ENCODE measurements at places on chromosomes 16 and 17.

DNA sequence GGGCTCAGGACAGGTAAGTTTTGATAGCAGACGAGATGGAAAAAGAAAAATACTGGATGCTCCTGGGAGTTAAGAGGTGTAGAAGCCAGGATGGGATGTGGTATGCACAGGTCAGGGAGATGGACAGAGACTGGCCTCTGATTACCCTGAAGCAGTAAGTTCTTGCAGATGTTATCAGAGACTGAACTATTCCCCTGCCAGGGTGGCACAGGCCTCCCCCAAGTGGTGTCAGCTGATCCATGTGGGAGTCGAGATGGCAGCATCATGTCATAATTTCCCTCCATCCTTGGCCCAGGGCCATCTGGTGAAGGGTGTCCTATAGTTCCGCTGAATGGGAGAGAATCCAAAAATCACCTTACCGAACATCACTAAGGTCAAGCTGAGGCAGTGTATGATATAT is 14.1 kb upstream of the NKD1 start:
- no peak for DNase-seq

GRCh38 chr17:50133769-50134099 is 3.8 kb upstream of the SAMD14 start:
- no peak for DNase-seq

DNA sequence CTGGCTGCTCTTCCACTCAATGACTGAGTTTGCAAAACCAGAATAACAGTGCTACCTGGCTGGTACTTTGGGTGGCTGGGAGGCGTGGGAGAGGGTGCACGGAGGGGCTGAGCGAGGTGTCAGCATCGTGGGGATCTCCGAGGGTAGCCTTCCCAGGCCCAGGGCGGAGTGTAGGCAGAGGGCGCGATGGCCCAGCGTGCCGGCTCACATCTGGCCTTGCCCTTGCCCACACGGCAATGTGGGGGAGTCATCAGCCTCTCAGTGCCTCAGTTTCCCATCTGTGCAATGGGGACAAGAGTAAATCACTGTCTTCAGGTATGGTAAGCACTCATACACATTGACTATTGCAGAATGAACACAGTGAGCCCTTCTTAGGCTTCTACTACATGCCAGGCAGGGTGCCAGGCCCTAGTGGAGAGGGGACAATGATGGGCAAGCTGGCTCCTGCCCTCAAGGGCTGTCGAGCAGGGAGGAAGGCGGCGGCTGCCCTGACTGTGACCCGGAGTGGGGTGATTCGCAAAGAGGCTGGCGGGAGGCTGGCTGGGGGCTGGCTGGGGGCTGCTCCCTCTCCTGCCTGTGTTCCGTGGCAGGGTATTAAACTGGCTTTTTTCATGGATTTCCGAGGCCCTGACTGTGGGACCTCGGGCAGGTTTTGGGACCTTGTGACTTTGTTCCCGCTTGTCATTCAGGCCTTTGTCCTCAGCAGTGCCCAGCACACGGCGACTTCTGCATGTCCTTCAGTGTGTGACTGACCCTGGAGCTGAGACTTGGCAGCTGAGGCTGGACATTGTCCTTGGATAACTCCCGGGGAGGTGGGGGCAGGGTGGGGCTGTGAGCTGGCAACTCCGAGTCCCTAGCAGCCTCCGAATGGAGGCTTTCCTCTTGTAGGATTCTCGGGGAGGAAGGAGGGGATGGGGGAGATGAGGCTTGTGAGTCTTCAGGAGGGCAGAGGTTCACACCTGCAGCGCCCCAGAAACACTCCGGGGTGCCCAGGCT is 243.1 kb downstream of the SEC14L1 start:
- no peak for DNase-seq

GRCh38 chr17:72467841-72468653 is 347.2 kb downstream of the SOX9 start:
- DNase-seq, result no peak

DNA sequence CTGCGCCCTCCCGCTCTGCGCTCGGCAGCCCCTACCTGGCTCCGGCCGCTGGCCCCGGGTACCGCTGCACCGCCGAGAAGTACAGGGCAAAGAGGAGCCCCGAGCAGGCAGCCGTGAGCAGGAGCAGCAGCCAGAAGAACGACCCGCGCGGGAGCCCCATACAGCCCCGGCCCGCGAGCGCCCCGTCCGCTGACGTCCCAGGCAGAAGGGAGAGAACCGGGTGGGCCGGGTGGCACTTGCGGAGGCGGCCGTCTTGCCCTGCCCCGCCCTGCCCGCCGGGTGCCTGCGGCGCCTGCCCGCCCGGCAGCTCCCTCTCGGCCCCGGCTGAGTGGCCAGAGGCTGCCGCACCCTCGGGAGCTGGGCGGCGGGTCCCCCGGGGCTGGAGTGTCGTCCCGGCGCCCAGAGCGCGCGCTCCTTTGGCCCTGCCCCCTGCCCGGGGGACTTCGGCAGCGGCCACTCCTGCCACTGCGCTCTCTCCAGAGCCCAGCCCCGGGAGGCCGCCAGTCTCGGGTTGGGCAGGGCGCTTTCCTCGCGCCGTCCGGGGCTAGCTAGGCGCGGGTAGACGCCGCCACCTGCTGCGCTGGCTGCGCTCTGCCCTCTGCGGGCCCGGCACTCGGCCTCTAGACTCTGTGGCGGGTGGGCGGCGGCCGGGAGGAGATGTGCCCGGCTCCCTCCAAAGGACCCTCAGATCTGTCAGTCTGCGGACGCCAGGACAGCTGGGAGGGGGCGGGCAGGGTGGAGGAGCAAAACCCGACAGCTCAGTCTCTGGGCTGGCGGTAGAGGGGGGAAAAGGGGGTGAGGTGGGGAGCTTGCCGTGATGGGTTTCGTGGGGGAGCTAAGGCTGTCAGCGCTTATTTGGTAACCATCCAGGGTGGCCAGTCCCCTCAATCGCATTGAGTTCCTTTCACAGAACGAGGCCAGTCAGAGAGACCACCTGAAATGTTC is at the start of gene ST6GALNAC2:
Gene ST6GALNAC2 (minus strand): TSS at position 212 of the 945 bp plus-strand sequence. CDS start 52 bp downstream, at position 160.
- DNase-seq, result peak; percentile 41

DNA sequence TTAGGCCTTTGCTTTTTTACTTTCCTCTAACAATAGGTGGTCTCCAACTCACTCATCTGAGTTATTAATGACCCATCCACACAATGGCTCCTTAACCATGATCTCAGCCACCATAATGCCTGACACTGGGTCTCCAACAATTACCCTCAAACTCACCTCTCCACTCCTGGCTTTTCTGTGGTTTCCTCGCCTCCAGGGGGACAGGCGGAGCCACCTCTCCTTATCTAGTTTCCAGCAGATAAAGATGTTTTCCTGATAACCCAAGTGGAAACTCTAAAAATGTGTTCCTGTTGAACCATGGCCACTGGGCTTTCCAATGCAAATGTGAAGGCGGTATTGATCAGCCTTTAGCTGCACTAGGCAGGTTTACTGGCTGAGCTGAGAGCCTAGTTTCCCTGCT is 9.4 kb upstream of the NOL11 start:
- no peak for DNase-seq

GRCh38 chr16:8614435-8615029 is 7.0 kb upstream of the METTL22 start:
- DNase-seq, result no peak

DNA sequence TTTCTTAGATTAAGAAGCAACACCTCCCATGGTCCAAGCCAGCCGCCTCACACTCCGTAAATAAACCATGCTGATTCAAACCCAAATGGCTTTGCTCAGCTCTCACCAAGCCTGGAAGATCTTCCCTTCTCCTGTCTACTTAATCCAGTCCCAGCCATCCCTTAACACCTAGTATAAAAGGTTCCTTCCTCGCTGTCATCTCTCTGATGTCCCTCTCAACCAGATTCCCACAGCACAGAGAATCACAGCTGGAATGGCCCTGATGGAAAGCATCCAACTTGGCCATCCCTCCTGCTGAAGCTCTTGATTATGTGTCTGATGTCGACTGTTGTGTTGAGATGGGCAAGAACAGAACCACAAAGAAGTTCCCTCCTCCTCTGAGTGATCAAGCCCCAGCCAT is 50.6 kb upstream of the ADCY9 start:
- DNase-seq, result no peak

GRCh38 chr17:41340934-41341861 is 9.4 kb downstream of the KRT33A start:
- no peak for DNase-seq

GRCh38 chr16:88048985-88049384 is 97.8 kb downstream of the BANP start:
- DNase-seq, result no peak

- peak; percentile 68 for DNase-seq
Measured at GRCh38 chr16:88558457-88559442, 11.5 kb upstream of the ZC3H18 start.

- DNase-seq, result no peak
Measured at GRCh38 chr16:21236831-21237230, 3.3 kb downstream of the ANKS4B start.

- no peak for DNase-seq
Measured at GRCh38 chr16:81821436-81822128, 42.5 kb downstream of the PLCG2 start.

Data from hematopoietic multipotent progenitor cell treated with erythropoietin and hydrocortisone succinate and interleukin-3 and kit ligand, for 8 days (in vitro differentiated cells).